ENCODE measurements at places on chromosomes 2 and 18. TPM values are rescaled to one million over a fixed set of nuclear protein-coding genes. Genes with fewer than 3 reads are reported as not detected.

DNA sequence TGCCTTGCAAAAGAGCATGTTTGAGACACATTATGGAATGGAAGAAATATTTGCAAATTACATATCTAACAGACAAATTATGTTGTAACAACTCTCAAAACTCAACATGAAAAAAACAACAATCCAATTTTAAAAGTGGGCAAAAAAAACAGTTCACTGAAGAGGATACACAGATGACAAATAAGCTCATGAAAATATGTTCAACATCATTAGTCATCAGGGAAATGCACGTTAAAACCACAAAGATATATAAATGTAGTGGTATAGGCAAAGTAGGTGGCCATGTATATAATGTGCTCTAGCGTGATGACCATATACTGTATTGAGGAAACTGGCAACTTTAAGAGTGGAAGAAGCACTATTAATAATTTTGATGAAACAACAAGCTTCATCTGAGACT, 220.1 kb downstream of the IRS1 start:
- no peak for DNase-seq

DNA sequence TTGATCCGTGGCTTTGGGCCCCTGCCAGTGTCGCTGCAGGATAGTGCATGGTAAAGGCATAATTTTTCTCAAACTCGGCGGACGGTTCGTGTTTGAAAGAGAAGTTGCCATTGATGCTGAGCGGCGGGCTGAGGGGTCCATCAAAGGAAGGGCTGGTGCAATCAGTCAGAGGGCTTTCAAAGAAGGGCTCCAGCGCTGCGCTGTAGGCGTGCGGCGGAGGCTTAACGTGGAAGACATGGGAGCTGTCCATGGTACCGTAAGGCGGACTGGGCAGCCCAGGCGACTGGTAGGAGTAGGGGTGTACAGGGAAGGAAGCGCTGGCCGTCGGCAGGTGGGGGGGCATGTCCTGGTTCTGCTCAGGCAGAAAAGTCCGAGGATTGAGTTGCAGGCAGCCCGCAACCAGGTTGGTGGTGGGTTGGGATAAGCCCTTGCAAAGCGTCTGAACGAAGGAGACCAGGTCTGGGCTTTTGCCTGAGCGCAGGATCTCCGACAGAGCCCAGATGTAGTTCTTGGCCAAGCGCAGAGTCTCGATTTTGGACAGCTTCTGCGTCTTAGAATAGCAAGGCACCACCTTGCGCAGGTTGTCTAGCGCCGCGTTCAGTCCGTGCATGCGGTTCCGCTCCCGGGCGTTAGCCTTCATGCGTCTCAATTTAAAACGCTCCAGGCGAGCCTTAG, 2.3 kb downstream of the NEUROD1 start:
- DNase-seq, result no peak

DNA sequence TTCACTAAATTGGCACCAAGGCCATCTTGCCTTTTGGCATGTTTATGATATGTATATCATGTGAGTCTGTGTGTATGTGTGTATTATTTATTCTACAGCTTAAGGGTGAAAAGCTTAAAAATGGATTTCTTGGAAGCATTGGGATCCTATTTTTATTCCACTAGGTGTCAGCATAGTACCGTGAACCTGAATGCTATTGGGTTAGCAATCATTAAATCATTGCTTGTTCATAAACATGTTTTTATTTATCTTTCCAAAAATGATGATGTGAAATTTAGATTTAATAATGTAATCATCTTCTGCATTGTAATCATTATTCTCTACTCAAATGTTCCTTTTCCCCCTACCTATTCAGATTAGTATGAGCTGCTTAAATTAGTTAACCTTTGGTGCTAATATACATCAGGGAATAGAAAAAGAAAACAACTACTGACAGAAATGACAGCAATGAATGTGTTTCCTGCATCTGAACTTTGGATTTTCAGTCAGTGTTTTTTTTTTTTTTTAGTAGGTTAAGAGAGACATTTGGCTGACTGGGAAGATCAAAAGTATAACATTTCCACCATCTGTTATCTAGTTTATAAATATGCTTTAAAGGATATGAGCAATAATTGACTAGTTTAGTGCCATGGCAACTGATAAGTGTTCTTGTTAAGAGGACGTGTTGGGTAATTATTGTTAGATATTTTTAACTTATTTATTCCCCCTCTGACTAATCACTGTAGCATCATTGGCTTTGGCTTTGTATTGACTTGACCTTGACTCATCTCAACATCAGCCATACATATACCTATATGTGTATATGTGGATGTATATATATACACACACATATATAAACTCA, 14.1 kb upstream of the ZSWIM2 start:
- DNase-seq, result no peak

DNA sequence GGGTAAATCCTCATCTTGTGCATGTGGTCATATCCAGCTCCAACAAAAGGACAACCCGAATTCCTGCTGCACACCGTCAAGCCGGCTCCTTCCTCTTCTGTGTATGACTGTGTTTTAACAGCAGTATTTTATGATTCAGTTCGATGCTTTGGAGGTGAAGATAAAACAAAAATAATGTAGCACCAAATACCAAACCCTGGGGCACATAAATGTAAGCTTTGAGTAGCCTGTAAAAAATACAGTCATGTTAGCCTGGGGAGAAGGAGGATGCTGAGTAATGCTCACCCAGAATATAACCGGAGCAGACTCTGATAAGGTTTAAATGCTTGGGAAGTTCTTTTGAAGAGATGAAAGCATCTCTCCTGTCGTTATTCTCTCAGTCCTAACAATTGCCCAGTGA, 225.0 kb downstream of the SUCLG1 start:
- no peak for DNase-seq

- DNase-seq, result no peak
Measured at GRCh38 chr2:234761910-234762309, 189.9 kb upstream of the SH3BP4 start.

GRCh38 chr2:72117718-72118117, 29.9 kb downstream of the CYP26B1 start:
- no peak for DNase-seq

- no peak for DNase-seq
Measured at GRCh38 chr2:11366326-11366741, 21.9 kb upstream of the ROCK2 start.

- DNase-seq, result no peak
Measured at GRCh38 chr2:230775737-230776136, 63.1 kb downstream of the CAB39 start.

DNA sequence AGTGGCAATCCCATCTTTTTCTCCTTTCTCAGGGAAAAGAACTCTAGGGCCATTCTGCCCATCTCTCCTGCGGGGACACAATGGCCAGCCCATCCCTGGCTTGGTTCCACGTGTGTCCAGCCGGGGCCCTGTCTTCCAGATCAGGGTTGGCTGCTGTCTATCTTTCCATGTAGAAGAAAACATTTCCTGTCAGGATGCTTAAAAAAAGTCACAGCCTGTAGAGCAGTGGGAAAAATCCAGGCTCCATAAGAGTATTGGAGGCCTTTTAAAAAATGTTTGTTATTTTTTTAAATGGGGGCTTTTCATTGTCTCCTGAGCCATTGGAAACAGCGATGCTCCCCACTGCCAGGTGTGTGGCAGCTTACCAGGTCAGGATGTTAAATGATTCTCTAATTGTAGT, 105.6 kb downstream of the TGFA start:
- no peak for DNase-seq

GRCh38 chr18:37393945-37394609, 171.5 kb downstream of the CELF4 start:
- no peak for DNase-seq

GRCh38 chr2:71562518-71562917, 109.2 kb downstream of the DYSF start:
- no peak for DNase-seq

GRCh38 chr2:226118471-226119429, 680.9 kb downstream of the IRS1 start:
- DNase-seq, result peak; percentile 14

- no peak for DNase-seq
Measured at GRCh38 chr2:28407131-28407975, 14.7 kb downstream of the FOSL2 start.

DNA sequence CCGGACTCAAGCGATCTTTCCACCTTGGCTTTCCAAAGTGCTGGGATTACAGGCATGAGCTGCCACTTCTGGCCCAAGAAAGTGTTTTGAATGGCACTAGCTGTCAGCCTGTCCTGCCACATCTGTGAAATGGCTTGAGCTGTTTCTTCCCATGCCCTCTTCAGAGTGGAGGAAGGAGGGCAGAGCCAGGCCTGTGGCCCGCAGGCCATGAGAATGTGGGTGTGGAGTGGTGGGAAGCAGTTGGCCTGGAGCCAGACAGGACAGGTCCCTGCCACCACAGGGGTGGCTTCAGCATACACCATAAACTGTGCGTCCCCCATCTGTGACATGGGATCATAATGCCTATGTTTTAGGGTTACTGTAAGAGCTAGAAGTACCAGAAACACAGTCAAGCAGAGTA, 6.5 kb downstream of the SLC66A3 start:
- no peak for DNase-seq

GRCh38 chr2:122575076-122575475, 819.6 kb downstream of the TSN start:
- no peak for DNase-seq

GRCh38 chr2:67879586-67880290, 183.1 kb downstream of the C1D start:
- DNase-seq, result no peak

DNA sequence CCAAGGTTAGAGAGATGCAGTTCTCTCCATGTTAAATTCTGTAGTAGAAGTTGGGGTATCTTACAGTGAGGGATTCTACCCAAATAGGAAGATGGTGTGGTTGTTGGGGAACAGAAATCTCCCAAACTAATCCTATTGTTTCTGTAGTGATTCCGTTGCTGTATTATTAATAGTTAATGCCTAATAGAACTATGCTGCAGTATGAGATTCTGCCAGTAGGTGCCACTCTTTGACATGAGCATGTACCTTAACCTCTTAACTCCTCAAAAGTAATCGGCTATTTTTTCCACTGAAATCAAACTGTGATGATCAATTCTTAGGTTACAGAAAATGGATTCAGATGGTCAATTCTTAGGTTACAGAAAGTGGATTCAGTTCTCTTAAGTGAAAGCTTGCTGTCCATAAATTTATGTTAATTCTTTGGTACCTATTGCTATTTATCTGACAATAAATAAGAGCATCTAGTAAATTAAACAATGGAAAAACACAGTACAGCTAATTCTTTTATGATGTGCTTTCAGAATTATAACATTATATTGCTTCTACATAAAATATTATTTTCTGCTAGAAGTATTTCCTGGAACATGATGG, 97.9 kb upstream of the DLX2 start:
- no peak for DNase-seq

DNA sequence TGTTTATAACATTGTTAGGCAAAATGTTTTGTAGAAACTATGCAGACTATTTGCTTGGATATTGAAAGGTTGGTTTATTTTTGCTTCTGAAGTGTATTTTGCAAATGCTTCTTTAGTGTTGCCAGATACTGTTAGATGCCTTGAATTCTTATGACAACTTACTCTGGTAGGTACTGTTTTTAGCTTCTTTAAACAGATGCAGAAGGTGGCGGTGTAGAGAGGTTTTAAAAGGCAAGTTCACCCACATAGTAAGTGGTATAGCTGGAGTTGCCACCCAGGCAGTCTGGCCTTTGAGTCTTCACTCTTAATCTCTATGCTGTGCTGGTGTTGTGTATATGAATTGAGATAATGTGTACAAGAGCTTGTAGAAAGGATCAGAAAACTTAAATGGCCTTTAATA, 3.6 kb downstream of the PCYOX1 start:
- DNase-seq, result no peak

DNA sequence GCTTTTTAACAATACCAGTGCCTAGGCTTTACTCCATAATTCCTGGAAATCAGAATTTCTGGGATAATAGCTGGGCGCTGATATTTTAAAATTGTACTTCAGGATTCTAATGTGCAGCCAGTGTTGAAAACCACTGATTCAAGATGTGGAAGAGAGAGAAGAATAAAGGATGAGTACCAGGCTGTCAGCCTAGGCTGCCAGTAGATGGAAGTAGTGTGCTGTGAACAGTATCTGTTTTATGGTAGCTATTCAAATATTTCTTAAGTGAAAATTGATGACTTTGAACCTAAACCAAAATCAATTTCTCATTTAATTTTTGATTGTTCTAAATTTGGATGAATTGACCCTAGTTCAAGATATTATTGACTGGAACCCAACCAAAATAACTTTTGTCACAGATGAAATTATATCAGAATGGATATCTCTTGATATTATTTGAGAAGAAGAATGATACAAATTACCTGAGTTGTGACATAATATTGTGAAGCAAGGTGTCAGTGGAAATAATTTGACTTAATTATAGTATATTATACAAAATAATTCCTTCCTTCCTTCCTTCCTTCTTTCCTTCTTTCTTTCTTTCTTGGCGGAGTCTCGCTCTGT, 88.0 kb downstream of the COMMD1 start:
- DNase-seq, result no peak

Gene LBH
- total RNA-seq, result 18.6 TPM

Gene IGFBP5
- 146 TPM for total RNA-seq

Gene PIEZO2
- 3.0 TPM for total RNA-seq

Gene LINC00305
- not detected for total RNA-seq

Gene PLEKHH2
- total RNA-seq, result 2.1 TPM

Gene ALLC
- total RNA-seq, result not detected

Gene EMILIN1
- total RNA-seq, result 8.9 TPM

Gene VWA3B
- not detected for total RNA-seq

Gene HOXD10
- total RNA-seq, result not detected

Gene ANKRD62
- not detected for total RNA-seq

Gene NT5DC4
- total RNA-seq, result not detected
